ENCODE measurements at places on chromosomes 7 and 10. TPM values are rescaled to one million over a fixed set of nuclear protein-coding genes. Genes with fewer than 3 reads are reported as not detected.
A peak's percentile ranks its signal among the peaks of the same experiment; 100 is the strongest.

DNA sequence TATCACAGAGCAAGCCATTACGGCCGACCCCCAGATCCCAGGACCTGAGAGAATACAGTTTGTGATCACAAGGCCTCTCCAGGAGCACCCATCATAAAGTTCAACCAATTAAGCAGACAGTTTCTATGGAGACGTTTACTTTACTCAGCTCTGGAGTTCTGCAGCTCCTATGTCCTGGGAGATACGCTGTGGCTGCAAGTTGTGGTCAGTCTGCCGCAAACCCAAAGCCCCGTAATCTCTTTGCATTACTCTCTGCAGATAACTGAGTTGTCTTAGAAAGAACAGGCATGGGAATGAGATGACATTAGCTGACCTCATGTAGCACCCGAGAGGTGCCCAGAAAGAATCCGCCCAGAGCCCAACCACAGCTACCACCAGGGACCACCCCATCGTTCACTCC, 305.1 kb downstream of the FGFR2 start:
- no peak for ATAC-seq

GRCh38 chr10:104741127-104741526, 100.0 kb downstream of the SORCS3 start:
- ATAC-seq, result no peak

GRCh38 chr7:79837915-79838314, 296.7 kb upstream of the GNAI1 start:
- no peak for ATAC-seq

GRCh38 chr7:81410471-81411117, 359.3 kb downstream of the HGF start:
- peak; percentile 45 for ATAC-seq

GRCh38 chr7:27745064-27745583, 5.2 kb downstream of the TAX1BP1 start:
- no peak for ATAC-seq

DNA sequence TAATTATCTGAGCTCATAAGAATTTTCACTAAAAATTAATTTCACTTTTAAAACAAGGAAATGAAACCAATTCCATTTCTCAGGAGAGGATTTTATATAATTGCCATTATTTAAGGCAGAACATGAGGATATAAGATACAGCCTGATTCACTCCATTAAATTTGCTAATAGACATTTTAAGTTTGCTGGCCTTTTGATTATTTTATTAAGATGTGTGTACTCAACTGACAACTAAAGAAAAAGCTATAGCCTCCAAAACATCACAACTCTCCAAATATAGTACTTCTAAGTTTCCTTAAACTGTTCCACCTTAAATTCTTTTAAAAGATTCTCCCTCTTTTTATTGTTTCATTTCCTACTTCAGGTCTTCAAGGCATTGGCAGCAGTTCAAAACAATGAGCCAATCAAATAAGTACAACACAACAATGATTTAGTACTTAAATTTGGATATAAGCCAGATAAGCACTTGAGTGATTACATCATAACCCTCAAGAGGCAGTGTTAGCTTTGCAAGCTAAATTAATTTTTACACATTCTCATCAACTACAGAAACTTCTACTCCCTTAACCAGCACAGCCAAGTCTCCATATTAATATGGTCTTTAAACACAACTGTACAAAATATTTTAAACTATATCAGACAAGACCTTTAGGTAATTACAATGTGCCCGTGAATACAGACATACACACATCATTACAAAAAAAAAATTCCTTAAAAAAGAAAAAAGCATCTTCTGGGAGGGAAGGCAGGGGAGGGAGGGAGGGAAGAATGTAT, 121.8 kb downstream of the KMT2C start:
- peak; percentile 87 for ATAC-seq

DNA sequence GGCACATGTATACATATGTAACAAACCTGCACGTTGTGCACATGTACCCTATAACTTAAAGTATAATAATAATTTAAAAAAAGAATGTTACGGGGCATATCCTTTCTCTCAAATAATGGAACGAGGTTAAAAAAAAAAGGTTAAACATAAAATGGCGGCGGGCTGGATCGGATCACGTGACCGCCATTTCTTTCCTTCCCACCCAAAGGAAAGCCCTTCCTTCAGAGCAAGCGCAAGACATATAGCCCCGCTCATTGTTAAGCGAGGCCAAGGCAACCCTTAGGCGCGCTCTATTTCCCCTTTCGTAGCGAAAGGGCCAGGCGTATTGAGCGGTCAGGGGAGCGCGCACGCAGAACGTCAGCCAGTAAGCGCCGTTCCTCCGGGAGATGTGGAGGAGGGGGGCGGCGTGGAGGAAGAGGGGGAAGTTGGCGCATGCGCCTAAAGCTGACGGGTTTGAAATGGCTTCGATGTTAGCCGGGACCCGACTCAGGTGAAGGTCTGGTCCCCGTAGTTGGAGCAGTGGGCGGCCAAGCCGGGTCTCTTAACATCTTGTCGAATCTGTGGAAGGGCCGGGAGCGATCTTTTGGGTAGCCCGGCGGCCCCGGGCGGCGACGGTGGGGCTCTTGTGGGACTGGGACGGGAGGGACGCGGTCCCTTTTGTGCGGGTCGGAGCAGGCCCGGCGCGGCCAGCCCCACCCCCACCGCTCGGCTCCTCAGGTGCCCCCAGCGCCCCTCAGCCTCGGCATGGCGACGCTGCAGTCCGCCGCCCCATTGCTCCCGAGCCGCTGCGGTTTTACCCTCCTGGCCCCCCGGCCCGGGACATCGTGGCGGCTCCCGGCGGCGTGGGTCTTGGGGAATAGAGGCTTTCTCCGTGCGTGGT, at the start of gene CCAR1:
Gene CCAR1, plus strand, starts transcription at position 447 of the 880 bp plus-strand sequence. CDS start 1,266 bp downstream, outside the sequence.
- peak; percentile 100 for ATAC-seq

- ATAC-seq, result no peak
Observed at GRCh38 chr7:115734641-115735040, 295.9 kb downstream of the TFEC start.

DNA sequence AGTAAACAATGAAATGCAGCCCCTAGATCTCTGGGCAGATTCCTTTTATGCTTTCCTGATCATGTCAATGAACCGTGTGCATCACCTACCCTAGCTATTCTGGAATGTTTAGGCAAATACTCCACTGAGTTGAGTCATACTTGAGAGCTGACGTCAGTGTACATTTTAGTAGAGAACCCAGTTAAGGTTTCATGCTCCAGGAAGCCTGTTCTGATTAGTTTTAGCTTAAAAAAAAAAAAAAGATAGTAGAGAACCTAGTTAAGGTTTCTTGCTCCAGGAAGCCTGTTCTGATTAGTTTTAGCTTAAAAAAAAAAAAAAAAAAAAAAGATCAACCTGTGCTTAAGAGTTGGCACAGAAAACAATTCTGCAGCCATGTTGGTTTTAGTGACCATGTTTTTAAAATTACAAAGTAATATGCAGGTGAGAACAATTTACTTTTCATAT, 3.7 kb upstream of the MCU start:
- ATAC-seq, result peak; percentile 58

GRCh38 chr10:48199580-48200377, 74.7 kb downstream of the FRMPD2 start:
- ATAC-seq, result no peak

GRCh38 chr7:94154858-94155257, 150.7 kb upstream of the BET1 start:
- ATAC-seq, result no peak

DNA sequence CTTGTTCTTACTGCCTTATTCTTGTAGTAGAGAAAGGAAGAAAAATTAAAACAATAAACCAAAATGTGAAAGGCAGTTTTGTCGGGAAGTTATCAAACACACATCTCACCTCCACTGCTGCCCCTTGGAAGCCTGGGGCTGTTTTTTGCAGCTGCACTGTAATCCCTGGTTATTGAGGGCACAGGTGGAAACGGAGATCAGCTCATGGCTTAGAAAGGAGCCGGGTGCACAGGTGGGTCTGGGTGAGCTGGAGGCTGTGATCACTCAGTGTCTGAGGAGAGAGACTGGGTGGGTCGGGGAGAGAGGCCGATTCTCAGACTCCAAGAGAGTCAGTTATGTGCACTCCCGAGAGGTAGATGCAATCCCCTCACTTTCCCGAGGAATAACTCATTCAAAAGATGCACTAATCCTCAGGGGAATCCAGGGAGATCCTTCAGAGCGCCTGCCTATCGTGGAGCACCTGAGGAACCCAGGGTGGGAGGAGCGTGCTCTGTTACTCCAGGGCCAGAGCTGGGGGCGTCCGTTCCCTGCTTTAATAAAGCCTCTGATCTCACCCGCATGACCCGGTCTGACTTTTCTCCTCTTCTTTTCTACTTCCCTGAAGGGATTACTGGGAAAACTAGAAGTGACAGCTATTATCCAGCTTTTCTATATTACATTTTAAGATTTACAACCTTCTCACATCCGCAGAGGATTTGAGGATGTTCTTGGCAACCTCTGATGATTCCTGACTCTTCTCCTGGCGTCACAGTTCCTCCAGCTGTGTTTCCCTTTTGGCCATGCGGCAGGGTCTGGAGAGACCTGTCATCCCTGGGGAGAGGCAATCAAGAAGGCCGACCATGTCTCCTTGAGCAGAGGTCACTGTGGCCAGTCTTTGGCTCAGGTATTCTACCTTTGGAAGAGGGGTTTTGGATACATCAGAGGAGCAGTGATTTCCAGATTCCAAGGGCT, 82.1 kb downstream of the CAMK1D start:
- no peak for ATAC-seq

DNA sequence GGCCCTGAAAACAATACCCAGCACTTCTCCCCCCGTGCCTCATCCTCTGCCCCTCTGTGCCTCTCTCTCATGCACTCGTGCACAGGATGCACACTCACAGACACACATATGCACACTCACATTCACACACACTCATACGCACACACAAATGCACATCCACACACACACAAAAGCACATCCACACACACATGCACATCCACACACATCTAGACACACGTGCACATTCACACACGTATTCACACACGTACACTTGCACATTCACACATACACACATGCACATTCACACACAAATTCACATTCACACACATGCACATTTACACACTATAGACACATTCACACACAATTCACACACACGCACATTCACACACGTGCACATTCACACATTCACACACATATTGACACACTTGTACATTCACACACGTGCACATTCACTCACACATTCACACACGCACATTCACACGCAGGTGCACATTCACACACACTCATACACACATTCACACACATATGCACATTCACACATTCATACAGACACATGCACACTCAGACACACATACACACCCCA, 19.2 kb downstream of the SHH start:
- no peak for ATAC-seq

DNA sequence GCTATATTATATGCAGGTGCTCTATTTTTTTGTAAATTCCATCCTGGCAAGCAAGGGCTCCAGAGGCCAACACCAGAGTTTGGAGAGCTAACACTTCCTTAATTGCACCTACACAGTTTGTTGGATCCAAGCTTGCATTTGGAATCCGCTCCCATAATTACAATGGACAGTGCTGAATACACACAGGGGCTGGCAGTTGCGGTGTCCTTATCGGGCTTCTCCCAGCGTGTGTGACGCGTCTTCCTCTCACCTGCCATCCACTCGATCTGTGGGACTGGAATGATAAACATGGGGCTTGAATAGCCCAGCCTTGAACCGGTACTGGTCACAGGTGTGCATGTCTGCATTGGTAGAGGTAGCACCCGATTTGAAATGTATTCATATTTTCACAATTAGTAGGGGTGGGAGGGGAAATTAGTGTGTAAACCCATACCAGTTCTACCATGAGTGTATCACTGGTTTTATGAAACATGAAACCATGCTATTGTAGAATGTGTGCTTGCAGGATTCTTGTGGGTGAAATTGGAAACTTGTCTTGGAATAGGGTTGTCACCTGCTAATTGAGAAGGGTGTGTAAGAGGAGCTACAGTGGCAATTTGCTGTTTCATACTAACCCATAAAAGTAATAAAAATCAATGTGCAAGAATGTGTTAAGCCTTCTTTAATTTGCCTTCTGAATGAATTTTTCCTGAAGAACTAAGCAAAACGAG, 316.5 kb downstream of the WDR11 start:
- ATAC-seq, result no peak

- no peak for ATAC-seq
Observed at GRCh38 chr7:132075515-132075914, 500.8 kb downstream of the PLXNA4 start.

ASZ1 gene
- not detected for total RNA-seq

CYP3A7 gene
- total RNA-seq, result not detected

HDAC9 gene
- total RNA-seq, result 2.4 TPM

EPO gene
- not detected for total RNA-seq

BTBD16 gene
- total RNA-seq, result 0.16 TPM

OR2A7 gene
- 5.7 TPM for total RNA-seq

LRRC18 gene
- total RNA-seq, result not detected

NKX1-2 gene
- total RNA-seq, result 0.16 TPM

ANKRD30A gene
- not detected for total RNA-seq

TAS2R3 gene
- total RNA-seq, result 0.96 TPM

FAM131B gene
- total RNA-seq, result 0.44 TPM

Data from esophagus mucosa (tissue), 1 donor.